ENCODE measurements at places on chromosomes 16 and 17. TPM values are rescaled to one million over a fixed set of nuclear protein-coding genes. Genes with fewer than 3 reads are reported as not detected.

- DNase-seq: no peak
Measured at GRCh38 chr17:82014432-82014831, 8.2 kb downstream of the CENPX start.

- no peak for DNase-seq
Measured at GRCh38 chr17:34071886-34072420, 183.1 kb upstream of the CCL2 start.

DNA sequence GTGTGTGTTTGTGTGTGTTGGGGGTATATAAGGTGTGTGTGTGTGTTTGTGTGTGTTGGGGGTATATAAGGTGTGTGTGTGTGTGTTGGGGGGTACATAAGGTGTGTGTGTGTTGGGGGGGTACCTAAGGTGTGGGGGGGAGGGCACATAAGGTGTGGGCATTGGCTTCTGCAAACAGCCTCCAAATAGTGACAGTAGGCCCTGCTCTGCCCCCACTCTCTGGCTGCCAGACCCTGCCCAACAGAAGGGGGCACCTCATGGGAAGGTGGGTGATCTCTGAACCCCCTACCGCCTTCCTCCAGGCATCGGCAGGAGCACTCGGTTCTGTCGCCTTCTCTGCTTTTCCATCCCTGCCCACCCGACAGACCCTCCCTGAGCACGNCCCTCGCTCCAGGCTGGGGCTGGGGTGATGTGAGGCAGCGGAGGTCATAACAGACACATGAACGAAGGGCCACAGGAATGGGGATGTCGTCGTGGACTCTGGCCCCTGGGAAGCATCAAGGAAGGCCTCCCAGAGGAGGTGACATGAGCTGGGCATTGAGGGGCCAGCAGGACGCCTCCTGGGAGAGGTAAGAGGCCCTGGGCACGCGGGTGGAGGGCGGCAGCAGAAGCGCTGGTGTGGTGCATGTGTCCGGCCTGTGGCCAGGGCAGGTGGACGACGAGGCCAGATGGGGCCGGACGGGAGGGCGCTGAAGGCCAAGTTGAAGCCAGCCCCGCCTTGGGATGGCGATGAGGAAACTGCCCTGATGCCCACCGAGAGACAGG lies 136.6 kb upstream of the RPH3AL start:
- no peak for DNase-seq

- DNase-seq: no peak
Measured at GRCh38 chr16:12310286-12310685, 333.8 kb downstream of the SNX29 start.

GRCh38 chr16:72389791-72390190 lies 217.8 kb upstream of the PMFBP1 start:
- no peak for DNase-seq

GRCh38 chr17:1414001-1414574 lies 14.1 kb upstream of the YWHAE start:
- peak; percentile 25 for DNase-seq

- no peak for DNase-seq
Measured at GRCh38 chr17:21269394-21269793, 15.1 kb upstream of the MAP2K3 start.

DNA sequence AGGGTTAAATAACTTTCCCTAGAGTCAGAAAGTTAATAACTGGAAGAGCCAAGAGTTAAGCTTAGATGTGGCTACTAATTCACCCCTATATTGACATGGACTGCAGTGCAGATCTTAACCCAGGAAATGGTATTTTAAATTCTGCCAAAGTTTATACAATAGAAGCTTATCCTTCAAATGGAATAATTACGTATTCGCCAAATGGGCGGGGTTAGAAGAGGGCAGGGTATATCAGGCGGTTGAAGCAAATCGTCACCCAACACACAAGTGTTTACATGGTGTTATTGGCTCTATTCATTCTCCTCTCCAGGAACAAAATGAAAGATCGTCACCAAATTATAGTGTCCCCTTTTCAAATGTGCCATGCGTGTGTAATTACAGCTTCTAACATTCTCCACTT lies 182.7 kb downstream of the PRKCB start:
- DNase-seq: no peak

CYGB gene
- 38.2 TPM for total RNA-seq

KRTAP3-2 gene
- not detected for total RNA-seq

PPP1R1B gene
- total RNA-seq: 0.89 TPM

CRYM gene
- 63.3 TPM for total RNA-seq

HOXB5 gene
- total RNA-seq: not detected

IL34 gene
- 2.0 TPM for total RNA-seq

NCOR1 gene
- total RNA-seq: 60.7 TPM

FKBP10 gene
- 11.7 TPM for total RNA-seq

All from Right ventricle myocardium inferior (tissue), 1 donor.